Activated CD8-positive, alpha-beta T cell treated with anti-CD3 and anti-CD28 coated beads for 36 hours (primary cell): ENCODE measurements at places on chromosomes 16 and 17. TPM values are rescaled to one million over a fixed set of nuclear protein-coding genes. Genes with fewer than 3 reads are reported as not detected.
A peak's percentile ranks its signal among the peaks of the same experiment; 100 is the strongest.

DNA sequence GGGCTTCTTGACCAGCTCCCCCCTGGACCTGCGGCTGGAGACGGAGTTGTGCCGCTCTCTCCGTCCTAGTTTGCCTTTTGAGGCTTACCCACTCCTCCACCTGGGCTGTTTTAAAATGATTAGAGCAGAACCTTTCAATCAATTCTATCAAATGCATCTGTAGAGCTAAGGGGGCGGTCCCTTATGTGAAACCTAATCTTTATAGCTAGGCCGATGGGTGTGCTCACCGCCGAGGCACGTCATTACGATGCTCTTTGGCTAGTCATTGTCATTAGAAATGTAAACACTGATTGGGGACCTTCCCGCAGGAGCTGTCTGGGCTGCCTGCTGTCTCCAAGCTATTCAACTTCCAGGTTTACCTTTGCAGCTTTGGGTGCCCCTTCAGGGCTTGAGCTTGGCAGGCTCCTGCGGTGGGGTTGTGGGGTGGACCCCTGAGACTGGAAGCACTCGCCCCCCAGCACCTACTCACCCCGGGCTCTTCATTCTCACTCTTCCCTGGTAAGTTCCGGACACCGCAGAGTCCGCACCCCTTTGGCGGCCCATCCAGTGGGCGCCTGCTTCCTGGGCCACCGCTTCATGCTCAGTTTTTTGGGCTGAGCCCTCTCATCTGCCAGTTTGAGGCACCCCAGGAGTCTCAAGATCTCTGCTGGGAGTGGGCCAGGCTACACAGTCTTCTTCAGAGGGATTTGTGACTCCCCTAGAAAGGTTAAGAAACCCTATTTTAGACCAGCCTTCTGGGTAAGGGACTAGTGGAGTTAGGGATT, 20.9 kb upstream of the IL17C start:
- peak overlapping the region; percentile 88 for H3K27ac ChIP-seq
- no peaks in the 10 kb centered on the region for H3K27me3 ChIP-seq
- H3K4me1 ChIP-seq = peaks cover 21% of the 10 kb centered on the region
- DNase-seq = no peak
- H3K36me3 ChIP-seq = peaks cover 20% of the 10 kb centered on the region
- H3K4me3 ChIP-seq = no peak overlapping the region

DNA sequence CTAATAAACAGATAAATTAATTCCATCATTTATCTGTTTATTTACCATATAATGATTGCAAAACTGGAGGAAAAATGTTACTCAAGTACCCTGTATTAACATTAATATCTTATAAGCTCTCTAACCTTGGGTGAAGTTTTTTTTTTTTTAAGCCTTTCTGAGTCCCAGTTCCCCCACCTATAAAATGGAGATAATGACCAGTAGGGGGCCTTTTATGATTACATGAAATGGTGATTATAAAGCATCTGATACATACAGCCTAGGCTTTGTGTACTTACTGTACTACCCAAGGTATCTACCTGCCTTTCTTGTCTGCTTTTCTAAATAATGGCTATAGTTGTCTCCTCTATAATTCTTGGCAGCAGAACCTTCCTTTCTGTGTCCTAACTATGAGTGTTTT, 22.6 kb downstream of the LRRC36 start:
- no peak overlapping the region for H3K4me3 ChIP-seq
- no peaks in the 10 kb centered on the region for H3K4me1 ChIP-seq
- no peaks in the 10 kb centered on the region for H3K36me3 ChIP-seq
- H3K27me3 ChIP-seq = peaks cover 2% of the 10 kb centered on the region
- H3K27ac ChIP-seq = no peak overlapping the region

GRCh38 chr16:77548766-77549165, 113.9 kb upstream of the ADAMTS18 start:
- no peak overlapping the region for H3K4me3 ChIP-seq
- no peaks in the 10 kb centered on the region for H3K36me3 ChIP-seq
- H3K27me3 ChIP-seq = peaks cover 3% of the 10 kb centered on the region

DNA sequence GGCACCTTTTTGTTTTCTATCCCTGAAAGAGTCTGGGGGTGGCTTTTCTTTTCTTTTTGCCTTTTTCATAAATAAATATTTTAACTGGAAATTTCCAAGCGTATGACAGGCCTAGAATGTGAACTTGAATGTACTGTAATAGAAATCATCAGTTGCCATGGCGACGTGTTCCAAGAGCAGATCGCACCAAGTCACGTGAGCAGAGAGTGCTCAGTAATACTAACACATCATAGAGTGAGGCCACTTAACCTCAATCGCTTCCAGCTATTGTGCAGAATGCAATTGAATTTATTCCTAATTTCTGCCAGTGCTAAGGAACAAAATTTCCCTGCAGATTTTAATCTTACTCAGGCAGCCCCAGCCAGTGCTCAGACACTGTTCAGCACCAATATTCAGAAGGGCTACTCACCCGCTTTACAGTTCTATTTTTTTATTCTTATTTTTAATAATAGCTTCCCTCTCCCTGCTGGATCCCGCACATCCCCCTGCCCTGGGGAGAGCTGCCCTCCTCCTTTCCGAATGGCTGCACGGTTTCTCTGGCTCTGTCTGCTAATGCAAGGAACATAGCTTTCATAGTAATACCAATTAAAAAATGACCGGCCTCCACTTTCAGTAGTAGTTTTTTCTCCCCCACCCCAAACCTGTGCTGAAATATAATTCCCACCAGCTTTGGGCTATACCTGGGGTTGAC, 26.2 kb upstream of the PMFBP1 start:
- H3K27ac ChIP-seq = no peak overlapping the region
- H3K36me3 ChIP-seq = no peaks in the 10 kb centered on the region
- H3K27me3 ChIP-seq = peaks cover under 1% of the 10 kb centered on the region
- DNase-seq = no peak
- no peak overlapping the region for H3K4me3 ChIP-seq

DNA sequence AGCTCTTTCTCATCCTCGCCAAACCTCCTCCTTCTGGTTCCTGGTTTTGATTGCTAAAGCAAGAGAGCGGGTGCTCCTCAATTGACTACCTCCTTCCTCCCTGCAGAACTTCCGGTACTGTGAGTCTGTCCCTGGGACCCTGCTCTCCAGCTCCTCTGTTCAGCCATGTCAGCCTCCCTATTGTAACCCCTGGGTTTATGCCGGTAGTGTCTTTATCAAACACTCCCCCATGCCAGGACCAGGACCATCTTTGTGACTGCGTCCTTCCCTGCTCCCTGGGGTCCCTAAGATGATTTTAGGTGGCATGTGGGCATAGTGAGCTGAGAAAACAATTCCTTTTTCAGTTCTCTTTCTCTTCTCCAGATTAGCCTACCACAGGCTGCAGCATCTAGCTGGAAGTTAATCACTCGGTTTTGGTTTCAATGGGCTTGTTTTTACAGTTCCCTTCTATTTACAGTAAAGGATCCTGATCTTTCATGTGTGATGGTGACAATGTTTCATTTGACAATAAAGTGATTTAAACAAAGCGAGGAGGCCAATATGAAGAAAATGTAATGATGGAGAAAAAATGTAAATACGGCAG, 27.7 kb upstream of the IL21R start:
- H3K27ac ChIP-seq = no peak overlapping the region
- DNase-seq = peak; percentile 32
- no peaks in the 10 kb centered on the region for H3K27me3 ChIP-seq
- H3K4me3 ChIP-seq = no peak overlapping the region
- H3K4me1 ChIP-seq = peaks cover 47% of the 10 kb centered on the region
- H3K36me3 ChIP-seq = peaks cover 23% of the 10 kb centered on the region

Gene PERCC1
- 0.29 TPM for total RNA-seq

Gene HOXB9
- total RNA-seq = 6.9 TPM
